Naive B cell (primary cell): ENCODE measurements at places on chromosomes 3 and 15. TPM values are rescaled to one million over a fixed set of nuclear protein-coding genes. Genes with fewer than 3 reads are reported as not detected.

DNA sequence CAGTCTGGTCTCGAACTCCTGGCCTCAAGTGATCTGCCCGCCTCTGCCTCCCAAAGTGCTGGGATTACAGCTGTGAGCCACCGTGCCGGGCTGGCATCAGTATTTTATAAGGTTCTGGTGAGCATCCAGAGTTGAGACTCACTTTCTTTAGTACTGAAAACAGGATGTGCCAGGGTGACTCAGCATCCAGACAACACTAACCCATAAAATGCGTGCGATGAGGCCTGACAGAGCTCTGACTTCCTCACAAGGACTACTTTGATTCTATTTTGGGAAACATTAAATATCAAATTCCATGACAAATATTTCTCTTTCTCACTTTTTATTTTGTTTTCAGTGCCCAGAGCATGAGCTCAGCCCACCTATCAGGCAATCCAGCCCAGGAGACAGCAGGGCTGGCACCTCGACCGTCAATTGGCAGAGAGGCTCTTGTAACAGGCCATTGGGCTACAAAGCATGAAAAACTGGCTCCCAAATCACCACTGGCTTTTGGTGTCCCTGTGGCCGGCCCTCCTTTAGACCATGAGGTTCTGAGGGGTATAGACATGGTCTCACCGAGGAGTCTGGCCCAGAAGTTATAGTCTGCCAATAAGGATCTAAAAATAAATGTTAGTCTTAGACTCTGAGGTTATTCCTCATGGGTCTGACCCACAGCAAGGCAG is 75.0 kb downstream of the FEM1B start:
- DNase-seq, result no peak

GRCh38 chr3:98259707-98260106 is 4.3 kb upstream of the OR5H6 start:
- no peak for DNase-seq

GRCh38 chr3:23170291-23170690 is 32.8 kb upstream of the UBE2E2 start:
- no peak for DNase-seq

- no peak for DNase-seq
Observed at GRCh38 chr3:71146673-71147072, 436.9 kb downstream of the FOXP1 start.

DNA sequence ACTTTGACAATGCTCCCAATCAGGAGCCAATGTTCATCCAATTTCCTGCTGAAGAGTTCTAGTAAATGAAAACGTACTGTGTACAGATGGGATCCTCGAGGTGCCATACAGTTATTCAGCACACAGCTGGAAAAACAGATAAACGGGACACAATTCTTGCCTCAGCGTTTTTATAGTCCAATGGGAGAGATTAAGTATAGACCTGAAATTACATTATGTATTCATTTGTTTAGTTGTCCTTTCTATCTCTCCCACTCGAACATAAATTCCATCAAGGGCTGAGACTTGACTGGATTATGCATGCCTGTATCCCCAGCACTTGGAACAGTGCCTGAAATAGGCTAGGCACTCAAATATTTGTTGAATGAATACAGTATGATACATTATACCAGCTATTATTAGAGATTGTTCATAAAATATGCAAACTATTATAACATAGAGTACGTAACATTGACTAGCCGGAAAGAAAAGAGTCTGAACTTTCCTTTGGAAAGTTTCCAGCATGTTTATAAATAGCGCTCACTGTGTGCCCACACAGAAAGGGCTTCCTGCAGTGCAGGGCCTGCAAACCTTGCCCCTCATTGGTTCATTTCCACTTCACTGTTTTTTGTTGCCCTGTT is 27.4 kb upstream of the SNTN start:
- no peak for DNase-seq

DNA sequence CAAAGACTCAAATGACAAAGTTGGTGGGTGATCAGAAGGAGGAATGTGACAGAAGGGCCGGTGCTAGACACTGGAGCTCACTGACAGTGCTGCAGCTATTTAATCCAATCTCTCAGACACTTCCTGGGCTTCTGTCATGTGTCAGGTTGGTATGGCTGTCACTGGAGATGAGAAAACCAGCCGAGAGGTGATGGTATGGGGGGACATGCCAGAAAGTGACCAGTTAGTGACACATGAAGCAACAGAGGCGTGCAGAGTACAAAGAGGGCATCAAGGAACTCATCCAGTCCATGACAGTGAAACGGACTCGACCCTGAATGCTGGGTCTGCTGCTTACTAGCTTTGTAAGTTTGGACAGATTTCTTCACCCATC is 219.5 kb downstream of the CADPS start:
- no peak for DNase-seq

DNA sequence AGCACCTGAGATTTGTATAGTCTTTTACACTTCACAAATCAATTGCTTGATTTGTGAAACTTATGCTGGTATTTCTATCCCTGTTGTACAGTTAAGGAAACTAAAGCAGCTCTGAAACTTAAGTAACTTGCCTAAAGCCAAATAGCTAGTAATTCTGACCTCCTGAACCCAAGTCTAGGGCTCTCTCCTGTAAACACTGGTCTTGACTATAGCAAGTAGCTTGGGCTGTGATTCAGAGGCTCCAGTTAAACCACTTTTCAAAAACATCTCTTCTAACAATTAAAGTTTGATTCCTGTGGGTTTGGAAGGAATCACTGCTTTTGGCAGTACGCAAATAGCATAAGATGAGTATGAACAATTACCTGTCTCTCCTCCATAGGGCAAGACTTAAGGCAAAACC is 18.5 kb upstream of the CMTM8 start:
- no peak for DNase-seq

DNA sequence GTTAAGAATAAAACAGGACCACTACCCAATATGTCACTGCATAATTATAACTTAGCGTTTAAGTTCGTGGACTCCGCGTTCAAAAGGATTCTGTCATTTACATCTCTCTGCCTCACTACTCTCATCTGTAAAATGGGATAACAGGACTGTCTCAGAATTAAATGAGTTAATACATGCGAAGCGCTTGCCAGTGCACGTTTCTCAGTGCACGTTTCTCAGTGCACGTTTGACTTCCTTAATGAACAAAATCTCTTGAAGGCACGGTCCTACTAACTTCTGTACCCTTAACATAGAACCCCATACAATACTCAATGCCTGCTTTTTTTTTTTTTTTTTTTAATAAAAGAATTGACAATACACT is 499 bp downstream of the RABL3 start:
- DNase-seq, result no peak

GRCh38 chr3:38004415-38005075 is 14.0 kb downstream of the VILL start:
- DNase-seq, result no peak

DNA sequence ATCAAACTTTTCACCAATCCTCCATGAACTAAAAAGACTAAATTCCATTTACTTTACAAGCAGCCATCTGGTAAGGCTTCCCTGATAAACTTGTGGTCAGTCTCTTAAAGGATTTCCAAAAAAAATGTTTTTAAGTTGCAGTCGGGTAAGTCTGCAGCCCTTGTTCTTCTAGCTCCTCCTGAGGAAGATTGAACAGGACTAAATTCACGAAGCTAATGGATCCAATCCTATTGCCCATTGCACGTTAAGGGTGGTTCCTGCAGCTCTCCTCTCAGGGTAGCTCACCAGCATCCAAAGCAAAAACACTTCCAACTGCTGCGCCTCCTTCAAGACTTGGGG is 2.8 kb downstream of the HES1 start:
- no peak for DNase-seq

- no peak for DNase-seq
Observed at GRCh38 chr15:94305133-94305532, 73.8 kb downstream of the MCTP2 start.

The PPIP5K1 gene
- 19.9 TPM for polyA plus RNA-seq

The INSYN1 gene
- not detected for polyA plus RNA-seq

The CISH gene
- polyA plus RNA-seq, result not detected

The PRSS50 gene
- not detected for polyA plus RNA-seq

The KBTBD13 gene
- polyA plus RNA-seq, result not detected

The PDCD7 gene
- polyA plus RNA-seq, result 17.8 TPM

The CRYBG3 gene
- 2.2 TPM for polyA plus RNA-seq

The CPNE4 gene
- not detected for polyA plus RNA-seq
